ENCODE measurements at places on chromosomes 5 and 9. TPM values are rescaled to one million over a fixed set of nuclear protein-coding genes. Genes with fewer than 3 reads are reported as not detected.

DPP7 gene
- total RNA-seq = 236 TPM

SPATA31D4 gene
- not detected for total RNA-seq

PCDHA12 gene
- total RNA-seq = 3.6 TPM

PCDHAC1 gene
- total RNA-seq = 10.0 TPM

SPZ1 gene
- total RNA-seq = not detected

FOXD1 gene
- 0.46 TPM for total RNA-seq

SURF6 gene
- 25.6 TPM for total RNA-seq

LHX3 gene
- not detected for total RNA-seq

DNA sequence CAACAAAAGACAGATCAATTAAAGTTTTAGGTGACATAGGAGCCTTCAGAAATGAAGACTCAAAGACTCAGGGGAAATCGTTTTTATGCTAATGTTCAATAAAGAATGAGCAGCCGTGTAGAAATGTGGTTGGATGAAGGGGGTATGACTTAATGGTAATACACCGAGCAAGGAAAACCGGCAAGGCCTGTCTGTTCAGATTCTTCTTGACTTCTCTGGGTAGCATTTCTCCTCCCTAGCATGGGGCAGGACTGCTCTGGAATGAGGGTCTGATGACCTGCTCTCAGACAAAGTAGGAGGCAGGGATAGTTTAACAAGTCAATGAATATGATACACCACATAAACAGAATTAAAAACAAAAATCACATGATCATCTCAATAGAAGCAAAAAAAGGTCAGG is 487.4 kb downstream of the ZNF608 start:
- DNase-seq = no peak

- no peak for DNase-seq
Observed at GRCh38 chr5:6183391-6184390, 194.7 kb downstream of the MED10 start.

DNA sequence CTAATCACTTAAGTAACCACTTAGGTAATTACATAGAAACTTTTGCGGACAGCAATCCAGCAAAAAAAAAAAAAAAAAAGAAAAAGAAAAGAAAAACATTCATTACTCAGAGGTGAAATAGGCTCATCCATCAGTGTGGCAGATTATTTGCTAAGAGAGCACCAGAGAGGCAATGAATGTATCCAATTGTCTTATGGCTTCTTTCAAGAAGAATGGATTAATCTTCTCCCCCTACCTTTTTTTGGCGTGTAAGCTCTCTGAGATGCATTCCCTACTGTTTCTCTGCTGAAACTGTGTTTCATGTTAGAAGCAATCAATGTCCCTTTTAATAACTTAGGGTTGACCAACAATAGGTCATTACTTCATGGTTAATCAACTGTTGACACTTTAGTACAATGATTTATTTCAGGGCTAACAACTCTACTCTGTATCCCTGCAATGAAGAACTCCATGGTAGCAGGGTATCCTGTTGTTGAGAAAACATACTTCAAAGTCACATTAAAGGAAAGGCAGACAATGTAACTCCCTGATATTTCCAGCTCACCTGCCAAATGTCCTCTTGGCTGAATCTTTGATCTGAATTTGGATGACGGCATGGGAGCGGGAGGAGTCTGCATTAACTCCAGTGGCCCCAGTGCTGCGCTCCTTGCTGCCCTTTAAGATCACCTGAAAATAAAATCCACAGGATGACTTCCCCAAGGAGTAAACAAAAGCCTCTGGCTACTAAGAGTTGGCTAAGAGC is 57.6 kb downstream of the KIF24 start:
- no peak for DNase-seq

DNA sequence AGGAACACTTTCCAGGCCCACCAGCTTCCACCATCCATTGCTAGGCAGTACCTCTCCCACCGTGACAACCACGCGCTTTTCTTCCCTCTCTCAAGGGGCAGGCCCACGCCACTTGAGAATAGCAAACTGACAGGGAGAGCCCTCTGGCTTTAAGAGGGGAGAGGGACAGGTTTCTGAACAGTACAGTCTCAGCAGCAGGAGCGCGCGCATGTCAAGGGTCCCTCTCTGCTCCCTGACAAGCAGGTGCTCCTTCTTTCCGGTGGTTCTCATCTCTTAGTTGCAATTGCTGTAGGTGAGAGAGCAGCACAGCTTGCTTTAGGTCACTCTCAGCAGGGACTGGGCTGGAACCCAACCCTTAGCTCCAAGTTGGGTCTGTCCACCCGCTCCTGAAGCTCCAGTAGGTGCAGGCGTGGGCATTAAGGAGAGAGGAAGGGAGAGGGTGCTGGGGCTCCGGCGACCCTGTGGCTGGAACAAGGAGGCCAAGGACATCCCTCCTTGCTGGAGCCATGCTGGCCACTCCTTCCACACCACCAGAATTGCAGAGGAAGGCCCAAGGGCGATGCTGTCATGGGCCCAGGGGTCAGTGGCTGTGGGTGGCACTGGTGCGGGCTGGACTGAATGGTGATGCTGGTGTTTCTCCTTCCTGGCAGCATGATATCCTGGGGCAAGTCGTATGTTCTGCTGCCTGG is 9.0 kb upstream of the PHF2 start:
- DNase-seq = peak; percentile 37

DNA sequence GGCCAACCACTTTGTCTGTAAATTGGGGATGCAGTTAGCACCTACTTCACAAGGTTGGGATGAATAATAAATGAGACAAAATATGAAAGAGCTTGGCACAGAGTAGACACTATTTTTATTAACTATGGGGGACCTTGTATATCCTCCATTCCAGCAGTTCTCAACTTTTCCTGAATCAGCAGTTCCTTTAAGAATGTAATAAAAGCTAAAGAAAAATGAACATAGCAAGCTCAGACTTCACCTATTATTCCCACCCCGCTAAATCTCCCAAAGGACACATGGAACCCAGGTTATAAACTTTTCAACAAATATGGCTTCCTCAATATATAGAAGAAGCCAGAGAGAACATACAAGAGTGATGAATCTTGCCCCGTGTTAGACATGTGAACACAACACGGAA is 32.0 kb upstream of the TTC1 start:
- no peak for DNase-seq

DNA sequence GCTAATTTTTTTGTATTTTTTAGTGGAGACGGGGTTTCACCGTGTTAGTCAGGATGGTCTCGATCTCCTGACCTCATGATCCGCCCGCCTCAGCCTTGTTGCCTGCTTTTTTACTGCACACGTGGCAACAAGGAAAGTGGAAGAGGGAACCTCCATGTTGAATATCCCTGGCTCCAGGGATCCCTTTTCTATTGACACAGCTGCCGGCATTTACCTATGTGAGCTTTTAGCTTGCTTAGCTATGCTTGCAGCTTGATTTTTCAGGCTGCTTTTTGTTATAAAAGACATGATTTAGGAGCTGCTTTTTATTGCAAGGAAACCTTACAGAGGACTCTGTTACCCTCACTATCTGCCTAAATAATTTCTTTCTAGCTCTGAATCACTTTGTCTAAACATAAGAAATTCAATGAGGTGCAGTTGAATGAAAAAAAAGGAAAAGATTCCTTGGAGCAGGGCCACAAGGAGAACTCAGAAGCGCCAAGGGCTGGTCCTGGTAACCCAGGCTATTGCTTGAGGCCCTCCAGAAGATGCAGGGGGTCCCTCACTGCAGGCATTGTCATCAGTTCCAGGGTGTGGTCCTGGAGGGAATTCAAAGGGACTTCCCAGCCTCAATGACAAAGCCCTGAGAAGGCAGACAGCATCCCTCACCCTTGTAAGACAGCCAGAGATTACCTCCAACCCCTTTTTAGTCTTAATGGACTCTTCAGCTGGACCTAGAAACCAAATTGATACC is 89.9 kb downstream of the SYK start:
- DNase-seq = no peak

DNA sequence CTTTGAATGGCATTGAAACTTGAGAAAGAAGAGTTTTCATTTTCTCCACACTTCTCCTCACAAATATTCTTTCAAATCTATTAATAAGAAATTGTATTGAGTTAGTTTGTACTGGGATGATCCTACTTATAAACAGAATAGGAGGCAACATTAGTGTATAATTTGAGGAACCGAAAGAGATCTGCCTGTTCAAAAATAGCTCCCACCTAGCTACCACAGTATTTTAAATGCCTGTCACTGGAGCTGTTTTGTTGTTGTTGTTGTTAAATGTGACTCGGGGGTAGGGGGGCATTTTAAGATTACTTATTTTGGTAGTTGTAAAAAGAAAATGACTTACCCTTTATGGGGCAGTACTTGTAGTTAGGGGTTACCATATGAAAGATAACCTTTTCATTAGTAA is 20.1 kb upstream of the HAPLN1 start:
- DNase-seq = no peak

DNA sequence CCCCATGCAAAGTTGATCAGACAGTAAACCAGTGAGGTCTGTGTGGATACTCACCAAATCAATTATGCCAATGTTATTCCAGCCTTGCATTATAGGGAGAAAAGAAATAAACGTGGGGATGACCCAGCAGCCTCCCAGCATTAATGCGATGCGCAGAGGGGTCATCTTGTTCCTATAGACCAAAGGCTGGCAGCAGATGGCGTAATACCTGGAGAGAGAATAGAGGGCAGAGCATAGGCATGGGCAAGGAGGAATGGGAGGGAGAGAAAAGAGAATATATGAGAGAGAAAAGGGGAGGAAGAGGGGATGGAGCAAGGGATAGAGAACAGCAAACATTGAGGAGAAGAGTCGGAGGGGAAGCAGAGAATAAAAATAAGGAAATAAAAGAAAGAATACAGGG is 131.2 kb downstream of the HTR4 start:
- no peak for DNase-seq

DNA sequence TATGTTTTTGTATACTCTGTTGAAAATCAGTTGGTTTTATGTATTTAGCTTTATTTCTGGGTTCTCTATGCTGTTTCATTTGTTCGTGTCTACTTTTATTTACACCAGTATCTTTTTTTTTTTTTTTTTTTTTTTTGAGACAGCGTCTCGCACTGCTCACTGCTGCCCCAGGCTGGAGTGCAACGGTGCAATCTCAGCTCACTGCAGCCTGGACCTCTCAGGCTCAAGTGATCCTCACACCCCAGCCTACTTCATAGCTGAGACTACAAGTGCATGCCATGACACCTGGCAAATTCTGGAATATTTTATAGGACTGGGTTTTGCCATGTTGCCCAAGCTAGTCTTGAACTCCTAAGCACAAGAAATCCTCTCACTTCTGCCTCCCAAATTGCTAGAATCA is 869.4 kb upstream of the CDH6 start:
- DNase-seq = no peak

DNA sequence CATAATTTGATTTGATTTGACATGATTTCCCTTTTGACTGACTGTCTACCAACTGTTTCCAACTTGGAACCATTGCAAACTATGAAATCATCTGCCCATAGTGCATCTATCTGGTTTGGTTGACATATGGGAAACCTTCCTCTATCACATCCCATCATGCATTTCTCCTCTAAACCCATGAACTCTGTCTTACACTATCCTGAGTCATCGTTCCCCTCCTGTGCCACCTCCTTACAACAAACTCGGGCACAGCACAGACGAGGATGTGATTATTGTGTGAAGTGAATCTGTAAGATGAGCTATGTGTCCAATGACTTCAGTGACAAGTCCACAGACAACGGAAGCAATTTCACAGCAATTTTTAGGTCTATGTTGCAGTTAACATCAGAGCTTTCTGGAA is 126.1 kb downstream of the NPR3 start:
- no peak for DNase-seq

DNA sequence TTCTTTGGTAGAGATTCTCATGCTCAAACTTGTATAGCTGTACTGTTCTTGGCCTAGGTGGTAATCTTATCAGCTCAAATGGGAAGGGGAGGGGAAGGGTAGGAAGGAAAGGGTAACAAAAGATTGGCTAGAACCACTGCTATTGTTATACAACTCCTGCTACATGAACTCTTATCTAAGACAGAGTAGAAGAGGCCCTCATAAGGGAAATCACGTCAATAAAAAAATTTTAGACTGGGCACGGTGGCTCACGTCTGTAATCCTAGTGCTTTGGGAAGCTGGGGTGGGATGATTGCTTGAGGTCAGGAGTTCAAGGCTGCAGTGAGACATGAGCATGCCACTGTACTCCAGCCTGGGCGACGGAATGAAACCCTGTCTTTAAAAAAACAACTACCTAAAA is 15.9 kb downstream of the STOM start:
- no peak for DNase-seq

- no peak for DNase-seq
Observed at GRCh38 chr5:1553539-1554409, 30.0 kb upstream of the LPCAT1 start.

DNA sequence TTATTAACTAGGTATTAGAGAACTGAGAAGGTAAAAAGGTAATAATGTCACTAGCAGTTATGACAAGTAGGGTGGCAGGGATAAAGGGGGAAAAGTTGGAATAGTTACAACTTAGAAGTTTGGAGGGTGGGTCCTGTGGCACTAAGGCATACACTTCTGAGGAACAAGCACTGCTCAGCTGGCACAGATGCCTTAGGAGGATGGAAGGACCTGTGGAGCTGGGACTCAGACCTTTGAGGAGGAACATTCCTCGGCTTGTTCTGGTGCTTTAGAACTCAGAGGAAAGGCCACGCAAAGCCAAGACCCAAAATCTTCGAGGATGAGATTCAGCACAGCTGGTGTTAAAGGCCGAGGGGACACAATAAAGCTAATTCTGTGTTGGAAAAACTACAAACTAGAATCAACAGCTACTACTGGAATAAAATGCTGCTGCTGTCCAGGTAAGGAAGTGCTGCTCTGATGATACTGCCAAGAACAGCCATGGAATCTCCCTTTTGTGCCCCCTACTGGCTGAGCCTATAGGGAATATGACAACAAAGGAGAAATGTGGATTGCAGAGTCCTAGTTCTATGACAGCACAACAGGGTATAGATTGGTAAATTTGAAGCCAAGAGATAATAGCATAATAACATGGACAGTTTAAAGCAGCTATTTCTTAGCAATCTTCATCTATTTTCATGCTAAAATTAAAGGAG is 126.7 kb downstream of the SLC25A46 start:
- DNase-seq = peak; percentile 22

- DNase-seq = no peak
Observed at GRCh38 chr9:25658571-25658970, 19.7 kb downstream of the TUSC1 start.

DNA sequence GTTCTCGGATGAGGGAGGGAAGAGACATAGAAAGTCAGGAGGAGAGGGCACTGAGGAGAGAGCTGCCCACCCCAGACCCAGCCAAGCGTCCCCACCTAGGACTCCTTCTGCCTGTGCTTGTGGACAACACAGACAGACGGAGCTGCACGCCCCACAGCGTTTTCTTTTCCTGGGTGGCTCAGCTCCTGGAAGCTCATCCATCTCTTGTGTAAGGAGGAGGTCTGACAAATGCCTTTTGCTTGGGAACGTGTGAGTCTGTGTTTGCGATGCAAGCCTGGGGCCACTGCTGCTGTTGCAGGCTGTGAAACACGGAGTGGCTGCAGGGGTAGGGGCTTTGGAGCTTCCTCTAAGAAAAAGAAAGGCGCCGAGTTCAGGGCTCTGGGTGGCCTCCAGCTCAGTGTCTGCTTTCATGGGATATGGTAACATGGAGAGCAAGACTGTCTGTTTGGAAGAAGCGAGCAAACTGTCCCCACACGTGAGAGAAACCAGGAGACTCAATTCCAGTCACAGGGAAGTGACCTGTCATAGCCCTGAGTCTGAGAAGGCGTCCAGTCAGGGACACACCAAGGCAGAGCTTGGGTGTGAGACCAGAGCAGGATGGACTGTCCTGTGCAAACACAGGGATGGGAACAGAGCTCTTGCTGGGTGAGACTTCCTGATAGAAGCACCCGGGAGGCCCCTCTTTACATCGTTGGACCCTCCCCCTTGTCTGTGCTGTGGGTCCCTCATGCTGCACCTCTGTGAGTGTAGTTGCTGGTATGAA is 42.7 kb downstream of the GADD45G start:
- DNase-seq = no peak

- no peak for DNase-seq
Observed at GRCh38 chr9:91186632-91187108, 175.0 kb downstream of the AUH start.
